Hematopoietic multipotent progenitor cell treated with erythropoietin and hydrocortisone succinate and interleukin-3 and kit ligand, for 17 days (in vitro differentiated cells): ENCODE measurements at places on chromosomes 2 and 18.

- no peak for DNase-seq
Observed at GRCh38 chr18:68519336-68519735, 195.6 kb downstream of the TMX3 start.

- DNase-seq = no peak
Observed at GRCh38 chr18:6941996-6942395, 175.6 kb downstream of the LAMA1 start.

DNA sequence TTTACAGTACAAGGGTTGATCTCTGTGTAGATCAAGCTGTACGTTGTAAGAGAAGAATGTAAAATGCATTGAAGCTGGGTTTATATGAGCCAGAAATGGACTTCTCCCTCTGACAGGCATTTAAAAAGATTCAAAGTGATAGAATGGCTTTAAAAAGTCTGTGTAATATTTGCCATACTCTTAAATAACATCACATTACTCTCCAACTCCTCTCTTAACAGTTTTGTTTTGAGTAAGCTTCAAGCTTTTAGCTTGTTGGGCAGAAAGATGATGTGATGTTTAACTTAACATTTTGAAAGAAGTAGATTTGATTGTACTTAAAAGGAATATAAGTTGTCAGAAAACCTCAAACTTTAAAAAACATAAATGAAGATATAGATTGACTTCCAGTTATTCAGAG, 72.2 kb downstream of the COX7A2L start:
- DNase-seq = no peak

DNA sequence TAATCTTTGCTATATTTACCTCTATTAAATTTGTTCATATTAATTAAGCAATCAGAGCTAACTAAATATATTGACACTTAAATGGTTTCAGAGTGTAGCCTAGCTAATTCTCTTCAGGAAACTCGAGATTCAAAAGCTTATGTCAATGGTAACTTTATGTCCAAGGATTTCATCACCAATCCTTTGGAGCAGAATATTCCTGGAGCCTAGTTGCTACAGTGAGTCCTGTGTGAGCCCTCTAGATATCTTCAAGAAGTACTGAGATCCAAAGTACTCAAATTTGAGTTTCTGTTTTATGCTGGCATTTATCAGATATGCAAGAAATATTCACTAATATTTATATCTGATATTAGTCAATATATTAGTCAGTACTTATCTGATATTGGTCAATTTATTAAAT, 31.3 kb downstream of the DTNA start:
- DNase-seq = no peak

- no peak for DNase-seq
Observed at GRCh38 chr2:2181493-2181892, 149.6 kb downstream of the MYT1L start.

GRCh38 chr18:52236131-52236530, 103.9 kb upstream of the DCC start:
- DNase-seq = no peak

- no peak for DNase-seq
Observed at GRCh38 chr2:53636596-53636995, 131.0 kb upstream of the CHAC2 start.

DNA sequence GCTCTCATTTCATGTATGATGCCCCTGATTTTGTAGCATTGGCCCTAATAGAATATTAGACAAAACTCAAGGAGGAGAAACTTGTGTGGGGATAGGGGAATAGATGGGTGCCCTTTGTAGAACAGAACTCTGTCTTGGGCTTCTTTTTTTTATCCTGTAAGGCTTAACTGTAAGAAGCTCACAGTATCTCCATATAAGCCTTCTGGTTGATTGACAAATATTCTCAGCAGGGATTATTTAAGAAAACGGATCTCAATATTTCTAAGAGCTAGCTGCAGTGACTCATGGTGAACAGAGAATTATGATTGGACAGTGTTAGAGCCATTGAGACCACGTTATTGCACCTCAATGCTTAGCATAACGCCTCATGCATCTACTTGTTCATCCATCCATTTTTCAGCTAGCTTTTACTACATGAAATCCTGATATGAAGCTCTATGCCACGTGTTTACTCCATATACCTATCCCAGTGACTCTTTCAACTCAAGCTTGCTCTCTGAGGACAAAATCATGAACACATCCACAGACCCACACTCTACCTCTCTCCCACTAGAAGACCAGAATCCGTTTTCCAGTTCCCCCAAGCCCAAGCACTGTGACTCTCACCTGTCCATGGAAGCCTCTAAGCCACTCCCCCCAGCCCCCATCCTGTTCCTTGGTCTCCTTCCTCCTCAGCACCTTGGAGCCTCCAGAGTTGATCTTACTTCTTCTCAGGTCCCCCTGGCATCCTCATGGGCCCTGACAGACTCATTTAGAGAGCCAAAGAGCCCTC, 99.2 kb downstream of the BCL2L11 start:
- DNase-seq = no peak

- no peak for DNase-seq
Observed at GRCh38 chr18:67478249-67478648, 38.3 kb downstream of the DSEL start.

- DNase-seq = no peak
Observed at GRCh38 chr2:185274718-185275484, 463.7 kb upstream of the FSIP2 start.

DNA sequence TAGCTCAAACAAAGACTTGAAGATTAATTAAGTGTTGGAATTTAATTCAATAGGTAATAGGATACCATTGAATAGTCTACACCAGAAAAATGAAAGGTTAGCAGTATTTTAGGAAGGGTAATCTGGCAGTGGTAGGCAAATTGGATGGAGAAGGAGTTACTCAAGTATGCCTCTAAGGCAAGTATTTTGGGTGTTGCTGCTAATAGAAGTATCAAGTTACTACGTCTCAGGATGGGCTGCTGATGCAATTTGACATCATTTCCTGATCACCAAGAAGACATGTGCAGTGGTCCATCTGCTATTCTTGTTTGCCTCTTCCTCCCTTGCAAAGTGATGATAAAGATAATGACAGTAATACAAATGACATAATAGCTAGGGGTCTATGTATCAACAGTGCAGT, 485.3 kb downstream of the TGIF1 start:
- DNase-seq = no peak

GRCh38 chr2:206611736-206612135, 30.6 kb upstream of the FAM237A start:
- DNase-seq = no peak

DNA sequence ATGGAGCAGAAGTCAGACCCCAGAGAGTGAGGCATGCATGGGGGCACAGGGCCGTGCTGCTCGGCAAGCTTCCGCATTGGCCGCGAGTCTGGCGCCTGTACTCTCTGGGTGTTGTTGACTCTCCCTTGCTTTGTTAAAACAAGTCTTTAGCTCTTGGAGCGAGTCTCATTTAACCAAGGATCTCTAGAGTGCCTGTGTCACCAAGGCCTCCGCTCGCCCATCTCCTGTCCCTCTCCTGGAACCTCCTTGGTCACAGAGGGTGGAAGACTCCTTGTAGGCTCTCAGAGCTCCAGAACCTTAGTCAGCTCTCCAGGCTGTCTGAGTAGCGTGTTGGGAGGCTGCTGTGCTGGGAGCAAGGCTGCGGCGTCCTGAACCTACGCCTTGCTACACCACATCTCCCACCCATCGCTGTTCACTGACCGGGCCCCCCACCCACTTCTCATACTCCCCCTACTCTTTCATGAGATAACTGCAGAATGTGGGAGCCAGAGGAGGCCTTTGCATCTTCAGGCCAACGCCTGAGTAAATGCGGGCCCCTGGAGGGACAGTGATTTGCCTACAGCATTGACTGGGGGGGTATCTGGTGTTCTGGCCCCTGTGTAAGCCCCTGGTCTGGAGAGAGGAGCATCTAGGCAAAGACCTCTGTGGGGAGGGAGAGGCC, 66.1 kb downstream of the CIB4 start:
- DNase-seq = no peak

DNA sequence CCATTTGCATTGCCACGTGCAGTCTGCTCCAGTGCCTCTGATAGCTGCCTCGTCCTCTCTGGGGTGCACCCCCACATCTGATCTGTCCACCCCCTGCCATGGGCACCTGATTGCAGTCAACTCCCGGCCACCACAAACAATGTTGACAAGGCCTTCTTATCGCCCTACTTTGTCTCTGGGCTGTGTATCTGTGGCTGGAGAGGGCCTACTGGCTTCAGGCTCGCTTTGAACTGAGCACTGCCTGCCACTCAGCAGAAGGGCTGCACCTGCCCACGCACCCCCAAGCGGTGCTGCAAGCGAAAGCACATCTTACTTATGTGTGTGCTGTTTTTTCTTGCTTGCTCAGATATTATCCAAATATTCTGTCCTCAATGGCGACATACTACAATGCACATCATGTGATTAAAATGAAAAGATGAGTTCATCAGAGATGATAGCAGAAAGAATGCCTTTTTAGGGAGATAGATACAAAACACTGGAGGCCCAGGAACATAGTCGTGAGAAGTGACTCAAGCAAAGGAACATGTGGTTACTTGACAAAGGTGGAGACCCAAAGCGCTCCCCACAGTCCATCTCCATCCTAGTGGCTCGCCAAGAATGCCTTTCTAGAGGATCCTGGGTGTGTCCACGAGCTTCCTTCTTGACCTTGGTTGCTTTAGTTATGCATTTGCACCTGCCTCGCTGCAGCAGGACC, 28.8 kb downstream of the FBLN7 start:
- DNase-seq = no peak

DNA sequence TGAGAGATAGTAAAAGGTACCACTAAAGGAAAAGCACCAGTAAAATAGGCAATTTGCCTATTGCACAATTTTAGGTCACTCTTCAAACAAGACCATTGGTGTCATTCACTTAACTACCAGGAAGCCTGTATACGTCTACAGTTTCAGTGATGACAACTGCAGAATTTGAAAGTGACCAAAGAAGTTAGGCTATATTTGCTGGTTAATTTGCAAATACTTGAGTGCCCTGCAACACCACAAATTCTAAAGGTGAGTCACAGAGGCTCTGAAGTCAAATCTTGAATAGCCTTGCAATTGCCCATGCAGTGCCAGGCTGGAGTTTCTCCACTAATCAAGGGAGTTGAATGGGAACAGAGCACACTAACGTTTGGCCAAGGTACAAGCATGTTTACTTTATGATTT, 128.7 kb upstream of the CCDC68 start:
- no peak for DNase-seq

DNA sequence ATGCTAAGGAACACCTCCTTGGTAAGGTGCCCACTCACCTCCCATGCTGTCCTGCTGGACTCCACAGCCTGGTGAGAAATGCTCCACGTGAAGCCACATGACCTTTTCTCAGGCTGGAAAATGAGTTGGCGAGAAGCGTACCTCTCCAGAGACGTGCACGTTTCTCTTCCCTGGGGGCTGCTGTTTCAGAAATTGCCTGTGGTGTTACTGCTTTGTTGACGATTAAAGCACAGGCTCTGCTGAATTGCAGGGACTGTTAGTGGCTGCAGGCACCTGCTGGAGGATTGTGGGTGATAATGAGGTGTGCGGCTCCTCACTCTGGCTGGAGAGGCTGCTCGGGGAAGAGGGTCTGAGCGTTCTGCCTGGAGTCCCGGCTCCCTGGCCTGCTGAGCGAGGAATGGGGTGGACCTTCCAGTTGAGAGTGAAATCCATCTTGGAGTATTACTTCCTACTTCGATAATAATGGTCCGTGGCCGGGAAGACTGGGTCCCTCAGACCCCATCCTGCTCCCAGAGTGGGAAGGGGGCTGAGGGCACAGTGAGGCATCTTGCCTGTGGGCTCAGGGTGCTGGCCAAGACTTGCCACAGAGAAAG, 199.3 kb upstream of the HDAC4 start:
- DNase-seq = no peak

DNA sequence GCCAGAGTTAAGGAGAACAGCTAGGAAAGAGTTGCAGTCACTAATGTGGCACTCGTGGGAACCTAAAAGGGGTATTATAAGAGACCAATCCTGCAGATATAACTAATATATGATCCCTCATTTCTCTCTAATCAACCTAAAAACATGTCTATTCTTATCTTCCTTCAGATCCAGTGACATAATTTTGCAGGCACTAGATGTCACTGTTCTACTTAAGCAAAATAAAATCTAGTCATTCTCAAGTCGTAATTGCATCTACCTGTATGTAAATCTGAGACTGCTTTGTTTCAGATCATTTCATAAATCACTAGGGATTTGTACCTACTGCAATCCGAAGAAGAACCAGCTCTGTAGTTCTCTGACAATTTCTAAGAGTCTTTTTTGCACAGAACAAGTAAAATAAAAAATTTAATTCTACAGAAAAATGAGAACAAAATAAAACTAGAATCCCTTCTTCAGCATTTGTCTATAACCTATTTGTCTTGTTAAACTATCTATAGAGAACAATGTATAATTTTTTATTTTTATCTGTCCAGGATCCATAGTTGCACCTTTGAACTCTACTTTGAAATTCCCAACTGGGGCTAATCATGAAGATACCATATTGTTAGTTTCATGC, 56.5 kb upstream of the ERBB4 start:
- DNase-seq = no peak

GRCh38 chr2:73156539-73157124, 43.9 kb upstream of the RAB11FIP5 start:
- no peak for DNase-seq

DNA sequence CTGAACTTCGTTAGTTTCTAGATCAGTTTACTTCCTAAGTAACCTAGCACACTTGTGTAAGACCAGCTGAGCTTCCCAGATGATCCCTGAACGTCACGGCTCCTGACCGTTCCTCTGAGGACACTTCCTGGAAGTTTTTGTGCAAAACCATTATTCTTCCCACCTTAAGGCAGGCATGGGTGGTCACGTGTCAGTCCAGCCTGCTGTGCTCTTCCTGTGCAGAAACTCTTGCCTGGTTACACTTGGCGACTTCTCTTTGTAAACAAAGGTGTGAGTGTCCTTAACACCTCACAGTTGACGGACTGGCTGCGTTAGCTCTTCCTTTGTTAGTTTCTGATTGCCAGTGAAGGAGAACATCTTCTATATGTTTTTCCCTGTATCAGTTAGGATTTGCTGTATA, 118.3 kb downstream of the SH3RF3 start:
- no peak for DNase-seq

DNA sequence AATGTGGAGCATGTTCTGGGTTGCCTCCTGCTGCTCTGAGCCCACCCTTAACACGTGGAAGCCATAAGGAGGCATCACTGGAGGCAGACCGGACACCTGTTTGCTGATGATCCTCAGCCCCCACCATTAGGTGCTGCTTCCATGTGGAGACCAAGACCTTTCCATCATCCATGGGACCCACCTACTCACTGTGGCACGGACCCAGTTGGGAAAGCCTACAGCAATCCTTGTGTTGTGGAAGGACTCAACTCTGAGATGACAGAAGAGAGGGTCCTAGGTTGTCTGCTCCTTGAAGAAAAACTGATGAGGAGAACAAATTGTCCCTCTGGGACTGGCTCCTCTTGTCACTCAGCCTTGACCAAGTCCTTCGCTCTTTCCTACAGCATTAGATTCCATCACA, 86.5 kb upstream of the RAB12 start:
- DNase-seq = no peak

GRCh38 chr2:237304763-237305514, 109.0 kb downstream of the COL6A3 start:
- no peak for DNase-seq

DNA sequence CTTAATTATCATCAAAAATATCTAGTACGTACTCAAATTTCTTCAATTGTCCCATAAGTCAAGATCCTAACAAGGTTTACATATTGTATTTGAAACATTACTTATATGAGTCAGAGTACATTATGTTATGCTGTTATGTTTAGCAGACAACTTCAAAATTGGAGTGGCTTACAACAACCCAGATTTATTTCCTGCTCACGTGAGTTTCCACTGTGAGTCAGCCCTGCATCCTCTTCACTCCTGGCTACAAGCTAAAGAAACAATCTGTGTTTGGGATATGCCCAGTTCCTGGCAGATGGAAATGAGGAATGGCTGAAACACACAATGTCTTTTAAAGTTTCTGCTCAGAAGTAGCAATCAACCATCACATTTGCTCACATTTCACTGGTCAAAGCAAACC, 31.5 kb upstream of the TANC1 start:
- no peak for DNase-seq
